ENCODE measurements at places on chromosomes 6 and 20. TPM values are rescaled to one million over a fixed set of nuclear protein-coding genes. Genes with fewer than 3 reads are reported as not detected.

- H3K36me3 ChIP-seq = no peaks in the 10 kb centered on the region
- H3K4me1 ChIP-seq = no peaks in the 10 kb centered on the region
- H3K27ac ChIP-seq = no peak overlapping the region
- DNase-seq = no peak
- no peaks in the 10 kb centered on the region for H3K27me3 ChIP-seq
- no peak overlapping the region for H3K4me3 ChIP-seq
These were observed 30.7 kb upstream of the IRF4 start for GRCh38 chr6:360764-361373.

GRCh38 chr20:10454151-10454750, 19.1 kb downstream of the SLX4IP start:
- no peaks in the 10 kb centered on the region for H3K36me3 ChIP-seq
- no peaks in the 10 kb centered on the region for H3K4me1 ChIP-seq
- no peak overlapping the region for H3K4me3 ChIP-seq
- no peak overlapping the region for H3K27ac ChIP-seq
- no peak for DNase-seq

- no peak overlapping the region for H3K4me3 ChIP-seq
- H3K27ac ChIP-seq = no peak overlapping the region
These were observed 128.8 kb upstream of the QKI start for GRCh38 chr6:163285691-163286090.

GRCh38 chr6:80341330-80341729, 234.9 kb downstream of the BCKDHB start:
- no peaks in the 10 kb centered on the region for H3K36me3 ChIP-seq
- DNase-seq = no peak
- H3K27me3 ChIP-seq = no peaks in the 10 kb centered on the region
- no peak overlapping the region for H3K27ac ChIP-seq
- no peak overlapping the region for H3K4me3 ChIP-seq

DNA sequence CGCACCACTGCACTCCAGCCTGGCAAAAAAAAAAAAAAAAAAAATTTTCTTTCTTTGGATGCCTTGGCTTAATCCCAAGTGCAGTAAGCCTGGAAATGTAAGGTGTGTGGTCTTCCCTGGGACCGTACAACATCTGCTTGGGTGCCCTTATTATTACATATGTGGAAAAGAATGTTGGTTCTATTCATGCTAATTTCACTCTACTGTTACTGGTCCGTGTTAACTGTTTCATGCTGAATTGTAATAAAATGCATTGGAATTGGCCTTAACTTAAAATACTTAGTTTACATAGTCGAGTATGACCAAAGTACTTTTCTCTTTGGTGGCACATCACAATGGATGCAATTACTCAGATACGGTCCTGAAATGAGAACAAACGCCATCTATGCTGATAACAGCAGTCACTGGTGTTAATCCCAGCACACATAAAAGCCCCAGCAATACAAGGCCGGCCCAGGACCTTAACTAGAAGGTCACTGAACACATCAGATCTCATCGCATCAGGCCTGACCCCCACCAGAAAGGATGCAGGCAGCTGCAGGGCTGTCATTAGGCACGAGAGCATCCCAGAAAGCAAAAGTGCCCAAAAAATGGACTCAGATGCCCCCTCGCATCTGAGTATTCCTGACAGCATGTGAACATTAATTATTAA, 1.2 kb downstream of the SERPINB6 start:
- H3K27ac ChIP-seq = peak overlapping the region; percentile 67
- no peaks in the 10 kb centered on the region for H3K36me3 ChIP-seq
- H3K4me3 ChIP-seq = peak overlapping the region; percentile 72
- peaks cover 18% of the 10 kb centered on the region for H3K4me1 ChIP-seq
- H3K27me3 ChIP-seq = no peaks in the 10 kb centered on the region

Gene MAP7
- 1.8 TPM for total RNA-seq

DNA sequence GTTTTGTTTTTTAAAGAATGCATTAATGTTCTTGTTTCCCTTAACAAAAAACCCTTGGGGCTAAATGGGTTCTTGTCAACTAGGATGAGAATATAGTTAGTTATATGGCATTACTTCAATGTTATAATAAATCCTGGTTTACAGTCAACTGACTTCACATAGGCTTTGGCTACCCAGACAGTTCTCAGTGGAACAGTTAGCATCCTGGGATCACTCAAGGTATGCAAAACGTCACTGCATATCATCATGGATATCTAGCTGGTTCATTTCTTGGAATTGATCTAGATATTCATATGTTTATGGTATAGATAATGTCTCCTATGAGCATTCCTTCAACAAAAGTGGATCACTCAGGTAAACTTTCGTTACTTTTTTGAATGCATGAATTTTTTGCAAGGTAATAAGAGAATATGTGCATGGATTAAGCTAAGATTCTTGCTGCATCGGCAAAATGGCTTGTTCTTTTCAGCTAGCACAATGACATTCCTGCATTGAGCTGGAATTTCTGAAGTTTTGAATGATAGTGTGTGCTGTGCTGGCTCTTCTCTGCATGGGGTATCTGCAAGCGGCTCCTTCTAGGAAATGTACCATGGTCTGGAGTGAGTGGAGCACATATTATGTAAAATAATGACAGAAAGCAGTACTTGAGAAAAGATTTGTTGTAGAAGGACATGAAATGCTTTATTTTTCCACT, 138.9 kb downstream of the ADGRG6 start:
- no peak overlapping the region for H3K4me3 ChIP-seq
- DNase-seq = no peak
- no peak overlapping the region for H3K27ac ChIP-seq

DNA sequence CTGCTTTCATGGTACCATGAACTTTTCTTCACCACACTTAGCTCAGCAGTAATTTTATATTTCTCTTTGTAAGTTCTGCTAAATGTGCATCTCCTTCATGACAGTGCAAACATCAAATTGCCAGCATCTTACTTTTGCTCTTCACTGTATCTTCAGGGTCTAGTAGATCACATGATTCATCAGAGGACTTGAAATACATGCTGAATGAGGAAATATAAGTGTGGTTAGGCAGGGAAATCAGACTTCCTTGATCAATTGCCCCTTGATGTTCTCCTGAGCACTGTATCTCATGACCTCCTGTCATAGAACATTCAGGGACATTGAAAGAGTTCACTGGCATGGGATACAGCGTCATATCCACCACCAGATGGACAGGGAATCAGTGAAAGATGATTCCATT, 25.3 kb upstream of the POLR1H start:
- no peaks in the 10 kb centered on the region for H3K27me3 ChIP-seq
- DNase-seq = no peak
- H3K36me3 ChIP-seq = no peaks in the 10 kb centered on the region
- H3K27ac ChIP-seq = no peak overlapping the region
- no peaks in the 10 kb centered on the region for H3K4me1 ChIP-seq

Gene OR2H2
- not detected for total RNA-seq

Gene ELOVL2
- 0.29 TPM for total RNA-seq

Gene BCAS1
- total RNA-seq = not detected

DNA sequence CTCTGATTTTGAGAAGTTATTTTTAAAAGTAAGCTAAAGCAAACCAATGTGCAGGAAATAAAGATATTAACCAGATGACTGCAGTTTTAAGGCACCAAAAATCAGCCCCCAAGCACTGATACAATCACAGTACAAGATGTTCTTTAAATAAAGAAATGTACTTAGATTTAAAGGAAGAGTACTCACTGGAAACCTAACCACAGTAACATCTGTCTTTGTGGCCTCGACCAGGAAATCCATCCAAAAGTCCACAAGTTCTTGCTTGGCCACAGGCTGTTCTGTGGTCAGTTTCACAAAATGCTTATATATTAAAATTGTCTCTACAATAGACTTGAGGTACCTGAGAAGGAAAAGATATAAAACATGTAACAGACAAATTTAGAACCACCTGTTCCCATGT, 105.9 kb upstream of the MAP7 start:
- H3K27me3 ChIP-seq = no peaks in the 10 kb centered on the region
- H3K36me3 ChIP-seq = no peaks in the 10 kb centered on the region
- no peak overlapping the region for H3K27ac ChIP-seq
- H3K4me3 ChIP-seq = no peak overlapping the region
- DNase-seq = no peak

DNA sequence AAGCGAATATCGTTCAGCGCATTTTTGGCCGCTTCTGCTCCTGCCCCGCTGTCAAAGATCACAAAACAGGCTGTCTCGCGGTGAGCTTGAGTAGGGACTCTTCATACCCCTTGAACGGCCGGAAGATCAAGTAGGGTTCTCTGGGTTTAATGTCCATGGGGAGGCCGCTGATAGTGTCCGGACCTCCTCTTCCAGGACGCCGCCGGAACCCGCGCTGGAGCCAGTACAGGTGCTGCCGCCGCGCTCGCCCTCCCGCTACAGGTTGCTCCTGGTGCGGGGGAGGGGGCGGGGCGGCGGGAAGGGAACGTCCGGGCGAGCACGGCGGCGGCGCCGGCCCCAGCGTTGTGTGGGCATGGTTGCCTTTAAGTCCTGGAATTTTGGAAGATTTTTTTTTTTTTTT, 67.4 kb downstream of the KHDC1L start:
- no peak overlapping the region for H3K4me3 ChIP-seq
- H3K36me3 ChIP-seq = no peaks in the 10 kb centered on the region
- no peaks in the 10 kb centered on the region for H3K27me3 ChIP-seq
- H3K27ac ChIP-seq = no peak overlapping the region
- no peaks in the 10 kb centered on the region for H3K4me1 ChIP-seq

Gene RIPPLY2
- not detected for total RNA-seq

DNA sequence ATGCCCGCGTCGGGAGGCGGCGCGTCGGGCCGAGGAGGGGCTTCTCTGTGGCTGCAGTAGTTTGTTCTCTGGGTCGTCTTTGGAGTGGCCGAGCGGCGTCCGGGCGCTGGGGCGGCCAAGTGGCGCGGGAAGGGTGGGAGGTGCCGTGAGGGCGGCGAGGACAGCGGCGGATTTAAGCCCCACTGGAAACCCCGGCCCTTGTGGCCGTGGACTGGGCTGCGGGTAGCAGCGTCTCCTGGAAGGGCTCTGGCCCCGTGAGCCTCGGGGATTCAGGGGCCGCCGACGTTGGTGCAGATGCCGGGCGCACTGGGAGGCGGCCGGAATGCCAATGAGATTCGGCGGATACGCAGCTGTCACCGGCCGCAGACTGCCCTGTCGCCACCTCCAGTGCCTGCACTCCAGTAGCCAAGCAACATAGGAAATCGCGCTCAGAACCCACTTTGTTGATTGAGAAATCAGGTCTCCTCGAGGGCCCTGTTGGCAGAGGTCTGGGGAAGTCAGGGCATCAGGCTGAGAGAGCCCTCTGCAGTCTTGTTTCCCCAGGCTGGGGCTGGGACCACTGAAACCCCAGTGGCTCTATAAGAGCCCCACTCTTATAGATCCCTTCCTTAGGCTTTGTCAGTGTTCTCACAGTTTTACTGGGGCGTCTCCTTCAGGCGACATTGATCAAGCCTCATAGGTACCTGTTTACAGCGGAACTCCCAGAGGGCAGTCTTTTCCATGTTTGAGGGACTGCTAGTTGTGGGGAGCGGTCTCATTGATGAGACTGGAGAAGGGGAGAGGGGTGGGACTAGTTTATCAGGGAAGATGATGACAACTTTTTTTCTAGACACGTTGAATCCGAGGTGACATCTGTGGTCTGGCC, 642 bp downstream of the GZF1 start:
- H3K4me1 ChIP-seq = peaks cover 47% of the 10 kb centered on the region
- DNase-seq = peak; percentile 87
- H3K36me3 ChIP-seq = peaks cover 28% of the 10 kb centered on the region
- peak overlapping the region; percentile 91 for H3K4me3 ChIP-seq
- peak overlapping the region; percentile 92 for H3K27ac ChIP-seq

GRCh38 chr20:45909817-45910669, 1.9 kb downstream of the PLTP start:
- no peaks in the 10 kb centered on the region for H3K36me3 ChIP-seq
- DNase-seq = no peak
- no peaks in the 10 kb centered on the region for H3K27me3 ChIP-seq
- peak overlapping the region; percentile 16 for H3K4me3 ChIP-seq
- H3K4me1 ChIP-seq = peaks cover 27% of the 10 kb centered on the region

- H3K4me3 ChIP-seq = no peak overlapping the region
- no peak for DNase-seq
- no peaks in the 10 kb centered on the region for H3K36me3 ChIP-seq
- H3K27ac ChIP-seq = no peak overlapping the region
These were observed 126.9 kb downstream of the OR2B2 start for GRCh38 chr6:27785294-27785693.

Gene TDRD6
- 0.59 TPM for total RNA-seq

Gene MEI4
- not detected for total RNA-seq

DNA sequence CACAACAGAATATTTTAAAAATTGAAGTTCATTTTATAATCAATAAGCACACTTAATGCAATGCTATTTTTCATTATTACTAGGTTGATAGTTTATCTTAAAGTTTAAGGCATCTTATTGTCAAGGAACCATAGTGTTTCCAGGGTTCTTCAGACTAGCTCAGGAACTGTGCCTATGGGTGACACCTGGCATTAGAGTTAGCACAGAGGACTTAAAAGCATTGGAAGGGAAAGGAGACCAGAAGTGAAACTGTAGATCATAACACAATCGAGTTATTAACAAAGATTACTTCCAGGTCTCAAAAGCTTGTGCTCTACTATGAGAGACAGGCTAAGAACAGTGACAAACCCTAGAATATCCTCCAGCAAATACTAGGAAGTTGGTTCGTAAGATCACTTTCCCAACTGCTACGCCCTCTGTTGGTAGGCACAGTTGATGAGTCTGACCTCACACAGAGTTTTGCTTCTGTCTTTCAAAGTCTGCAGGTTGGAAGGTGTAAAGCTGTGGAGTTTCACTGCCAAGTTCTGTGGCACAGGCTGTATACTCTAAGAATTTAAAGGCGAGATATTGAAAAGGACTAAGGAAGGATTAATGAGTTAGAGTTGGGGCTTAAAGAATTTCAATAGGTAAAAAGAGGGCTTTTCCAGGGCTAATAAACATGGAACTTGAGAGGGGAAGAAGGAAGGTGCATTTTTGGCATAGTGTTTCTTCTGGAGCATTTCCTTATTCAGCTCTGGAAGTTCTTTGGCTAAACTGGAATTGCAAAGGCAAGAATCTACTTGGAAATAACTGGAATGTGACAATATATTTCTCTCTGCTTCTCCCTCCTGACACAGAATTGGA, 531.3 kb upstream of the JAG1 start:
- peak overlapping the region; percentile 31 for H3K27ac ChIP-seq
- H3K4me3 ChIP-seq = no peak overlapping the region
- H3K4me1 ChIP-seq = peaks cover 19% of the 10 kb centered on the region
- H3K36me3 ChIP-seq = no peaks in the 10 kb centered on the region

Gene TXLNB
- 0.59 TPM for total RNA-seq

DNA sequence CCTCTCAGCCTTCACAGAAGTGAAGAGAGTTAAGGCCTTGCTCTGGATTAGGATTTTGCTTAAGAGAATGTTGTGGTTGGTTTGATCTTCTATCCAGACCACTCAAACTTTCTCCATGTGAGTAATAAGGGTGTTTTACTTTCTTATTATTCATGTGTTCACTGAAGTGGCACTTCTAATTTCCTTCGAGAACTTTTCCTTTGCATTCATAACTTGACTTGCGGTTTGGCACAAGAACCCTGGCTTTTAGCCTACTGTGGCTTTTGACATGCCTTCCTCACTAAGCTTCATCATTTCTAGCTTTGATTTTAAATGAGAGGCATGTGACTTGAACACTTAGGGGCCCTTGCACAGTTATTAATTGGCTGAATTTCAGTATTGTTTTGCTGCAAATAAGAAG, 166.1 kb upstream of the OPRM1 start:
- no peak overlapping the region for H3K27ac ChIP-seq
- no peak for DNase-seq
- H3K4me3 ChIP-seq = no peak overlapping the region
- H3K4me1 ChIP-seq = no peaks in the 10 kb centered on the region
- no peaks in the 10 kb centered on the region for H3K27me3 ChIP-seq
- no peaks in the 10 kb centered on the region for H3K36me3 ChIP-seq

Gene KCNB1
- under 0.01 TPM for total RNA-seq

- no peaks in the 10 kb centered on the region for H3K4me1 ChIP-seq
- no peaks in the 10 kb centered on the region for H3K36me3 ChIP-seq
- H3K27me3 ChIP-seq = no peaks in the 10 kb centered on the region
- DNase-seq = no peak
- no peak overlapping the region for H3K27ac ChIP-seq
These were observed 11.2 kb upstream of the GPRC6A start for GRCh38 chr6:116840091-116840490.
